ENCODE measurements at places on chromosomes 7 and 10. TPM values are rescaled to one million over a fixed set of nuclear protein-coding genes. Genes with fewer than 3 reads are reported as not detected.

- DNase-seq, result no peak
These were observed 169.6 kb upstream of the PDE1C start for GRCh38 chr7:32239764-32240163.

DNA sequence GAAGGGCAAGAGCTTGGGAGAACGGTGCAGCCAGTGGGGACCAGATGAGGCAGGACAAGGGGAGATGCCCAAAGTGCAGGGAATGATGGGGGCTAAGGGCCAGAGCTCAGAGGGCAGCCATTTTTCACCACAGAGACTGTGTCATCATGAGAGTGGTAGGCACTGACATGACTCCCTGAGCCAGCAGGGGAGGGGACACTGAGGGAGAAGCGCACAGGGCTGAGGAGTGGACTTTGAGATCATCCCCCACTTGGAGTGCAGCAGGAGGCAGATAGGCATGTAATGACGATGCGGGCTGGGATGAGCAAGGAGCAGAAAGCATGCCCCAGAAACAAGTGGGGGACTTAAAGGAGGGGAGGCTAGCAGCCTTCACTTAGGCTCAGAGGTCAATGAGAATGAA lies 5.2 kb upstream of the SMKR1 start:
- no peak for DNase-seq

The RBM17 gene
- 53.4 TPM for total RNA-seq

- DNase-seq, result peak; percentile 8
These were observed 25.3 kb downstream of the CROT start for GRCh38 chr7:87370660-87371180.

The HOXA4 gene
- 0.39 TPM for total RNA-seq

- no peak for DNase-seq
These were observed 3.1 kb downstream of the HERPUD2 start for GRCh38 chr7:35691827-35692307.
